Activated CD8-positive, alpha-beta memory T cell treated with anti-CD3 and anti-CD28 coated beads, Interleukin-2, amount 10 ng/mL, durations not matched to agents 7 days and 5 days (primary cell): ENCODE measurements at places on chromosomes 11 and 22. TPM values are rescaled to one million over a fixed set of nuclear protein-coding genes. Genes with fewer than 3 reads are reported as not detected.

DNA sequence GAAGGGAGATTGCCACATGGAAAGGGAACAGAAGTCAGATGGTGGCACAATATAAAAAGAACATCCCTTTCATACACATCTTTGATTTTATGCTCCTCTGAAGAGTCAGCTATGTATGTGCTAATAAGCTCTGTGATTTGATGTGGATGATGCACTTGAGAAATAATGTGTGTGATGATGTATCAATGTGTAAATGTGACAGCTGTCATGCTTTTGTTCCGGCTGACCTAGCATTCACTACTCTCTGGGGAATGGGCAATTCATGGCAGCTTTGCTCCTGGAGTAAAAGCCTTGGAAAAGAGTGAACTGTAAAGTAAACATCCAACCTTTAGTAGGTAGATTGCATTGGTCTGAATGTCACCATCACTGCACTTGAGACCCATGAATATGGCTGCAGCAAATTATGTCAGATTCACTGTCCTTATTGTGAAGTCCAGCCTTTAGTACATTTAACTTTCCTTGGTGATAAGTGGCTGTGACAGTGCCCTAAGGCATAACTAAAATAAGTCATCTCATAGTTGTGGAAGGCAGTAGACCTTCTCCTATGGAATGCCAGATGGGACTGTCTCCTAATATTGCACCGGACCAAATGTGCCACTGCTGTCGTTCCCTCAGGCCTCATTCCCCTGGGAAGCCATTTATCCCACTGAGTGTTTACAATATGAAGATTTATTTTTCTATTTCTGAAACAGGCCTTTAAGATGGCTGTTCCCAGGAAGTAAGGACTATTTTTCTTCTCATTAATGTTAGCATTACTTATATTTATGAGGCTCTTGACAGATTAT, 178.2 kb upstream of the CCDC90B start:
- H3K27ac ChIP-seq, result no peak overlapping the region
- no peaks in the 10 kb centered on the region for H3K36me3 ChIP-seq
- H3K4me1 ChIP-seq, result no peaks in the 10 kb centered on the region
- no peaks in the 10 kb centered on the region for H3K27me3 ChIP-seq
- H3K4me3 ChIP-seq, result no peak overlapping the region

CD3E gene
- 526 TPM for total RNA-seq

DNA sequence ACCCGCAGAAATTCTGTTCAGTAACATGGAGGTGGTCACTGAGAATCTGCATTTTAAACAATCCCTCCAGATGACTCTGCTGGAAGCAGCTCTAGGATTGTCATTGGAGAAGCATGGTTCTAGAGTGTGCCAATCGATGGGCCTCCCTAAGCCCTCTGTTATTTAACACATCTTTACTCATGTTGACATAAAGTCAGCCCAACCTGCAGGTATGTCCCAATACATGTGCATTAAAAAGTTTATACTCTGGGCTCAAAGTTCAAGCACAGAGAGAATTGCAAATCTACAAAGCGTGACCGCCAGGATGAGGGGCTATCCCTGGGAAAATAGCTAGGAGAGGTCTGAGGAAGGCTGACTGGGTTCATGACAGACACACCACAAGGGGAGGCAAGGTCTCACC, 116.4 kb downstream of the KIRREL3 start:
- no peak overlapping the region for H3K4me3 ChIP-seq
- H3K27me3 ChIP-seq, result no peaks in the 10 kb centered on the region
- no peaks in the 10 kb centered on the region for H3K4me1 ChIP-seq
- H3K27ac ChIP-seq, result no peak overlapping the region

GRCh38 chr11:71502026-71502425, 25.0 kb upstream of the KRTAP5-7 start:
- no peaks in the 10 kb centered on the region for H3K27me3 ChIP-seq
- H3K4me3 ChIP-seq, result no peak overlapping the region
- H3K36me3 ChIP-seq, result peaks cover 58% of the 10 kb centered on the region
- DNase-seq, result peak; percentile 33

GRCh38 chr11:128573638-128574037, 13.7 kb downstream of the ETS1 start:
- H3K27me3 ChIP-seq, result no peaks in the 10 kb centered on the region
- no peak for DNase-seq
- H3K36me3 ChIP-seq, result no peaks in the 10 kb centered on the region

DNA sequence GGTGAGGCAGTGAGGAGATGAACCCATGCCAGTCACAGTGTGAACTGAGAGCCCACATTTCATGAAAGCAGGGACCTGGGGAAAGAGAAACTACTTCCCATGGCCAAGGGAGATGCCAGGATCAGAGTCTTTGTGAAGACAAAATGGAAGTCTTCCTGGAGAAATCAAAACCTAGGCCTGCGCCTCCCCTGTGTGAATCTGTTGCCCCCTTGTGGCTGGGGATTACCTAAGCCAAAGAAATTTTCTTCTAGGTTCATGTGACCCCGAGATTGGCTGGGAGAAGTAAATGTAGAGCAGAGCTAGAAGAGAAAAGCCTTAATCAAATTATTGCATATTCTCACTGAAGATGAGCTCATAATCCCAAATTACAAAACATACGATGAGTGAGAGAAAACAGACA, 1075.3 kb downstream of the TBC1D22A start:
- no peak overlapping the region for H3K27ac ChIP-seq
- H3K4me3 ChIP-seq, result no peak overlapping the region
- no peaks in the 10 kb centered on the region for H3K27me3 ChIP-seq
- no peak for DNase-seq

CD248 gene
- total RNA-seq, result 16.8 TPM

FXYD2 gene
- total RNA-seq, result 19.0 TPM

GRCh38 chr11:33884601-33885000, 7.3 kb downstream of the LMO2 start:
- H3K4me1 ChIP-seq, result peaks cover 2% of the 10 kb centered on the region
- DNase-seq, result no peak
- H3K36me3 ChIP-seq, result no peaks in the 10 kb centered on the region
- no peak overlapping the region for H3K27ac ChIP-seq
- no peak overlapping the region for H3K4me3 ChIP-seq
- H3K27me3 ChIP-seq, result peaks cover 70% of the 10 kb centered on the region
